ENCODE measurements at places on chromosomes 11 and 22.
A peak's percentile ranks its signal among the peaks of the same experiment; 100 is the strongest.

DNA sequence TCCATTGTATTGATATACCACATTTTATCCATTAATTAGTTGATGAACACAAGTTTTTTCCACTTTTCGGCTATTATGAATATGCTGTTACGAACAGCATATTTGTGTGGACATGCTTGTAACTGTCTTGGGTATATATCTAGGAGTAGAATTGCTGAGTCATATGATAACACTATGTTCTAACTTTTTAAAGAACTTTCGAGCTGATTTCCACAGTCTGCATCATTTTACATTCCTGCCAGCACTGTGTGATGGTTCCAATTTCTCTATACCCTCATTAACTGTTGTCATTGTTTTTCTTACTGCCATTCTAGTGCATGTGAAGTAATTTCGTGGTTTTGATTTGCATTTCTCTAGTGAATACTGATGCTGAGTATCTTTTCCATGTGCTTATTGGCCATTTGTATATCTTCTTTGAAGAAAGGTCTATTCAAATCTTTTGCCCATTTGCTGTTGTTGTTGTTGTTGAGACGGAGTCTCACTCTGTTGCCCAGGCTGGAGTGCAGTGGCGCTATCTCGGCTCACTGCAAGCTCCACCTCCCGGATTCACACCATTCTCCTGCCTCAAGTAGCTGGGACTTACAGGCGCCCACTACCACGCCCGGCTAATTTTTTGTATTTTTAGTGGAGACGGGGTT, 7.4 kb upstream of the RCE1 start:
- no peak for DNase-seq

DNA sequence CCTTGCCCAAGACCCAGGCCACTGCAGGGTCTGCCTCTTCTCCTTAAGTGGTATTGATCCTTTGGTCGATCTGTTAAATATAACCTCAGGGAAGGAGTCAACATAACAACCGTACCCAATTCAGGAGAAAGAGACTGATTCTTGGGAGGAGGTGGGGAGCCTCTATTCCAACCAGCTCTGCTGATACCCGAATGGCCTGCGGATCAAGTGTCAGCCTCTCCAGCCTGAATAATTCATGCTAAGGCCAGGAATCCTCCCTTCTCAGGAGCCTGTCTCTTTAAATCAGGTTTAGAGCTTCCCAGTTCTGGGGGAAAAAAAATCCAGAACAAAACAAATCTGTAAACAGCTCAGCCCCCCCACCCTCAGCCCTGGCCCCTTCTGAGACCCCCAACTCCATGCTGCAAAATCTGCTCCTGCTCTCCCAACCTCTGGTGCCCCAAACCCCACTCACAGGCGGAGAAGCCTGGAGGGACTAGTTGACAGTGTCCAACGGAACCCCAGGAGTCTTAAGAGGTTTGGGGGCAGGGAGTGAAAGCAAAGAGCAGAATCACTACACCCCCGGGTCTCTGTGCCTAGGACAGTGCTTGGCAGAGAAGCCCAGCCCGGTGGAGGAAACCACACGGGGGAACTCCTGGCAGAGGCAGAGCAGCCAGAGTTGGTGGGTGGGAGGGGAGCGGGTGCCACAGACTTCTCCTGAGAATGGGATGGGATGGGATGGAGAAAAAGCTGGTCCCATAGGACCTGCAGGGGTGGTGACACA, 863 bp upstream of the TPBGL start:
- no peak for DNase-seq

DNA sequence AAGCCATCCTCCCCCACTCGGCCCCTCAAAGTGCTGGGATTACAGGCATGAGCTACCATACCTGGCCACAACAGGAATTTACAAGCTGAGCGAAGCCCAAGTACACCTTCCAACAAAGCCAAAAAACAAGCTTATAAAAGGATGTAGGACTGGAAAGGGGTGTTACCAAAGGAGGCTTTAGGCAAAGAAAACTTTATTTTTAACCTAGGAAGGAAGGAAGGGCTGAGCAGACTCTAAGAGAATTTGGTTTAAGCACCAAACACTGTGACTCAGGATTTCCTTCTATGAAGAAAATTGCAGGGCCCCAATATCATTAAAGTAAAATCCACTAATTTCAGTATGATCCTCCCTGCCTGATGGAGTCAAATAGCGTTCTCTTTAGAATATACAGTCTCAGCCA, 12.1 kb downstream of the DENND5A start:
- no peak for DNase-seq

- no peak for DNase-seq
Measured at GRCh38 chr22:32829451-32829851, 27.9 kb downstream of the TIMP3 start.

- DNase-seq = no peak
Measured at GRCh38 chr11:2265854-2266585, 4.4 kb downstream of the ASCL2 start.

GRCh38 chr11:100397401-100397800, 289.7 kb upstream of the ARHGAP42 start:
- no peak for DNase-seq

DNA sequence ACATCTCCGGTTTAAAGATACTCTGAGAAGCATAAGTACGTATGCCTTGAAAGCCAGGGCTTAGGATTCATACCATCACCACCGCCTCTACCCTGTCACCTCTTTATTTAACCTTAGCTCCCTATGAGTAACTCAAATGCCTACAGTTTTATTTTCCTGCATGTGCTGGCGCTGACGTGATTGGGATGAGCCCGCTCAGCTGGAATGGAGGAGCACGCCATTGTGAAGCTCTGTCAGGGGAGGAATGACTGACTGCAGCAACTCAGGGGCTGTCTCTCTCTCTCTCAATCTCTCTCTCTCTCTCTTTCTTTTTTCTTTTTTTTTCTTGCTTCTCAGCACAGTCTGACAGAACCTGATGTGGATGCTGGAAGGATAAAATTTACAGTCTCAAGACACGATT, 12.4 kb downstream of the CAVIN3 start:
- DNase-seq = no peak

- no peak for DNase-seq
Measured at GRCh38 chr11:27421819-27422494, 50.6 kb downstream of the LGR4 start.

DNA sequence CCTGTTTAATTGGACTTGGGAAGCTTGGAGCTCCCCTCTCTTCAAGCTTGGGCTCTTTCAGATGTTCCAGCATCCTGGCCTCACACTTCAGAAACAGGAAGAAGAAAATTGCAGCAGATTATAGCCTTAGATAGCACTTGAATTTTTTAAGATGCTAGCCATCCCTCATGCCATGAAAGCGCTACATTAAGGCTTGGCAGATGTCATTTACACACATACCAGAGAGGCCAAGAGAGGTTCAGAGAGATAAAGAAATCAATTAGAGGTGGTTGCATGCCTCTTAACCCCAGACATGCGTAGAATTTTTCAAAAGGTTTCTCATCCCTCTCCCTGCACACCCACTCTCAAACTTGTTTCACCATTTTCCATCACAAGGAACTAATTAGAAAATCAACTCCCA, 31.9 kb upstream of the DBX1 start:
- DNase-seq = no peak

DNA sequence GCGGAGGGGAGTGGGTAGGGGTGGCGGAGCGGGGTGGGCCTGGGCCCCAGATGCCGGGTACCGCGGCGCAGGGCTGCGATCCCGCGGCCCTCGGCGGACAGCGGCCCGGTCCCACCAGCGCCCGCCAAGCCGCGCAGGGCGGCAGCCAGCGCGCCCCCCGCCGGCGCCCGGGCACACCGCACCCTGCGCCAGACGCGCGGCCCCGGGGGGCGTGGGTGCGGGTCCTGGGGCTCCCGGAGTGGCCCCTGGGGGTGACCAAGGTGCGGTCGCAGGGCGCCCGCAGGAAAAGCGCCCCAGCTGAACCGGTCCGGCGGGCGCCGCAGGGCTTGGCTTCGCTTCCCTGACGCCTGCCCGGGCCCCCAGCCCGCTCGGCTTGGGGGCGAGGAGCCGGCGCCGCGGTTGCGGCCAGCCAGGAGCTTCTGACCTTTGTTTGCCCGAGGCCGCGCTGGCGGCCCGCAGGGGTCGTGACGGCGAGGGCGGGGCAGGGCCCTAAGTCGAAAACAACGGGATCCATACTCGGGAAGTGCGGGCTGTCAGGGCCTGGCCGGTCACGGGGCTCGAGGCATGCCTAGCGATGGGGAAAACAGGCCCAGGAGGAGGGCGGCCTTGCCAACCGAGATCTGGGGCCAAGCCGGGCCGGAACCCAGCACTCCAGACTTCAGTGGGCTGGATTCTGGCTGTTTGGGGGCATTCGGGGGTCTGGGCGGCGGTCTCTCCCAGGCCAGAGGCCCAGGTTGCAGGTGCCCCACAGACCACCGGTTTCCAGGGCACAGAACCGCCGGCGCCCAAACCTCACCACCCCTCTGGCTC, 581 bp upstream of the AP5B1 start:
- DNase-seq = no peak

DNA sequence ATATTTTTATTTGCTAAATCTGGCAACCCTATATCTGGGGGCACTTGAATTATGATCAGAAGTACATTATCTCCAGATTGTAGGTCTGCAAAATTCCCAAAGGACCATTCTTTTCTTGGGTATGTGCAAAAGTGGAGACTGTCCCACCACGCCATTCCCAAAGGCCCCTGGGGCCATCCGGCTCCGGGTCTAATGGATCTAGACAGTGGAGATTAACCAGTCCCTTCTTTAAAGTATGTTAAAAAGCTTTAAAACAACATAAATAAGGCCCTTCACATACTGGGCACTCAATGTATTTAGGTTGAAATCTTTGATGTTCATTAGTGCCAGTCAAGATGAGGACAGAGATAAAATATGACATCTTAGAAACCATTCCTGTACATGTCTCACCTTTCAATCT, 124.1 kb downstream of the MAML2 start:
- no peak for DNase-seq

- no peak for DNase-seq
Measured at GRCh38 chr11:119107538-119108145, 498 bp downstream of the C2CD2L start.

GRCh38 chr11:45318516-45318915, 32.4 kb upstream of the SYT13 start:
- DNase-seq = no peak

DNA sequence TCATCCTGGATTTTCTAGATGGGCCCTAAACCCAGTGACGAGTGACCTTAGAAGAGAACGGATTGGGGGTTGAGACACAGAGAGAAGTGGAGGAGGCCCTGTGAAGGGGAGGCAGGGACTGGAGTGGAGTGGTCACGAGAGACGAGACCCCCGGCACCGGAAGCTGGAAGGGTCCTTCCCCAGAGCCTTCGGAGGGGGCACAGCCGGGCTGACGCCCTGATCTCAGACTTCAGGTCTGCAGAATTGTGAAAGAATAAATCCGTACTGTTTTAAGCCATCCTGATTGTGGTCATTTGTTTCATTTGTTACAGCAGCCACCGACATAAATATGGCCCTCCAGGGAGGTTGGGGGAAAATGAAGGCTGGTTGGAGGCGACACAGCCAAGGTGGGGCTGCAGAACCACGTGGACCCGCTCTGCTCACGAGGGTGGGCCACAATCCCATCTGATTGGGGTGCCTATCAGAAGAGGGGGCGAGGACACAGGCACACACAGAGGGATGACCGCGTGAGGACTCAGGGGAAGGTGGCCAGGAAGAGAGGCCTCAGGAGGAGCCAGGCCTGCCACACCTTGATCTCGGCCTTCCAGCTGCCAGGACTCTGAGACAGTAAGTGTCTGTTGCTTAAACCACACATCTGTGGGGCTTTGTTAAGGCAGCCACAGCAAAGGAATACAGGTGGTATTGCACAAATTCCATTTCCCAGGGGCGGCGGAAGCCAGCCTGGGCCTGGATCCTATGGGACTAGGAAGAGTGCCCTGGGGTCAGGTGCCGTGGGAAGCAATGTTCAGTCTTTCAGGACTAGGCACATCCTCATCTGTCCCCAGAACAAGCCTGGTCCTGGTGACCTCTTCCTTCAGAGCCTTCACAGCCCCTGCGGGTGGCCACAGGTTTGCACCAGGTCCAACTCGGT, 73.3 kb upstream of the SHANK2 start:
- DNase-seq = no peak

GRCh38 chr11:62721994-62722393, 5.3 kb downstream of the HNRNPUL2 start:
- no peak for DNase-seq

DNA sequence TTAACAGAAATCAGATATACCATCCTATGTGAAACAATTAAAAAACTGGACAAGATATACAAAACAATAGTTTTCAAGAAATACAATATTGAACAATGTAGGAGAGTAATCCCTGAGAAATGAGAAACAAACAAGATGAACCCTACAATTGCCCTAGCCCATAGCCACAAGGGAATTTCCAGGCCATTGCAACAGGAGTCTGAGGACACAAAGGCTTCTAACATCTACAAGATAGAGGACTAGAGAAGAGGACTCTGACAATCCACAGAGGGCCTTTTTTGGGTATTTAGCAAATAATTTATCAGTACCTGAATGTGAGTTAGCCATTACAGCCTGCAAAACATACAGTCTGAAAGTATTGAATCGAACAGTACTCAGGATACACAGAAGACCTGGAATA, 251.7 kb downstream of the GRM5 start:
- no peak for DNase-seq

DNA sequence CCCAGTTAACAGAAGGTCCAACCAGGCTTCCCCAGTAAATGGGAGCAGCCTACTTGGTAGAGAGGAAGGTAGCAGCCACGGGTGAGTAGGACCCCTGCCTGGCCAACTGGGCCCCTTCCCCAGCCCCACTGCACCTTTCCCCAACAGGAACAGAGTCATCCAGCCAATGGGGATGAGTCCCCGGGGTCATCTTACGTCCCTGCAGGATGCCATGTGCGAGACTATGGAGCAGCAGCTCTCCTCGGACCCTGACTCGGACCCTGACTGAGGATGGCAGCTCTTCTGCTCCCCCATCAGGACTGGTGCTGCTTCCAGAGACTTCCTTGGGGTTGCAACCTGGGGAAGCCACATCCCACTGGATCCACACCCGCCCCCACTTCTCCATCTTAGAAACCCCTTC, 6.6 kb downstream of the RIC8A start:
- DNase-seq = no peak

- no peak for DNase-seq
Measured at GRCh38 chr11:16028419-16028818, 327.9 kb downstream of the SOX6 start.

- DNase-seq = no peak
Measured at GRCh38 chr11:132088551-132088950, 718.1 kb downstream of the NTM start.

DNA sequence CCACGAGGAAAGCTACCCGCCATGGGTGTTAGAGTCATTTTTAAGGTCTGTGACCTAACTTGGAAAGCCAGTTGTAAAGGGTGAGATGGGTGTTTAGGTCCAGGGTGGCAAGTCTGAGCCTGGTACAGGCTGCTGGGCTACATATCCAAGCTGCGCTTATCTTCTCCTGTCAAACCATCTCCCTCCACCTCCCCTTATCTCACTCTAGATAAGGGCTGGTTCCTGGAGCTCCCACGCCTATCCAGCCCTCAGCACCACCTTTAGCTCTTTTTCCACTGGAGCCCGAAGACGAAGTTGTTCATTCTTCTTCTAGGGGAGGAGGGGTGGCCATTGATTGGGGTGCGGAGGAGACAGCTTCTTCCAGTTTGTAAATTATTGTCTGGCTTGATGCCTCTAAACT, 48.5 kb downstream of the MICAL2 start:
- DNase-seq = no peak

- no peak for DNase-seq
Measured at GRCh38 chr11:45655347-45655756, 10.1 kb downstream of the CHST1 start.

GRCh38 chr11:9787981-9788521, 124.2 kb downstream of the SWAP70 start:
- DNase-seq = peak; percentile 55

Data from GF-D8 (cell line).